ENCODE measurements at places on chromosomes 5 and 9.

DNA sequence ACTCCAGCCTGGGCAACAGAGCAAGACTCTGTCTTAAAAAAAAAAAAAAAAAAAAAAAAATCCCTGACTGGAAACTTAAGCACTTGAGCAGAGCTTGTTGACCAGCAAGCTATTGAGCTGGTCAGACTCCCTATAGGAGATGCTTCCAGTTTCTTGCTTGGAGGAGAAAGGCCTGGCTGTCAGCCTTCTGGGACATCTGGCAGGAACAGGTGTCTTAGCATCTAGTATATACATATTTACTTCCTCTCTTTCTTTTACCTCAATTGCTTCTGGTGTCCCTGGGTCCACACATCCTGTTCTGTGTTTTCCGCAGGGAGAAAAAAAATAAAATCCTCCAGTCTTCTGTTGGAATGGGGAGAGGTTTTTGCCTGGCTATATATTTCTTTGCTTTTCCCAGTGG lies 60.1 kb downstream of the PRKACG start:
- no peak for DNase-seq

DNA sequence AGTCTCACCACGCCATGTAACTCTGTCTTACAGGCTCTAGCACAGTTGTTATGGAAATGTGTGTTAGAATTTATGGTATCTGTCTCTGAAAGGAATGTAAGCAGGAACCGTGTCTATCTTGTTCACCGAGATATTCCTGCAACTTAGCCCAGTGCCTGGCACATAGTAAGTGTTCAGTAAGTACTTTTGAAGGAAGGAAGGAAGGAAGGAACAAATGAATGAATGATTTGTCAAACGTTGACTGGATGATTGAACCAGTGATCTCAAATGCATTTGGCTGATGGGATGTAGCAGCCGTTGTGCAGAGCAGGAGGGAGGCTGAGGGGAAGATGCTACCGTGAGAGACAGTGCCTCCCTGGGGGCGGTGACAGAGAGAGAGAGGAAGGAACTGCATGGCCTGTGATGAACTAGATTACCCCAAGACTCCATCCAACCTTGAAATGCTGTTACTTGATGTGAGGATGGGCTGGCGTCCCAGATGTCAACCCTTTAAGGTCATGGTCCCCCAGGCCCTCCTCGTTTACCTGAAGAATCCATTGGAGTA lies 47.5 kb upstream of the PPARGC1B start:
- DNase-seq = no peak

DNA sequence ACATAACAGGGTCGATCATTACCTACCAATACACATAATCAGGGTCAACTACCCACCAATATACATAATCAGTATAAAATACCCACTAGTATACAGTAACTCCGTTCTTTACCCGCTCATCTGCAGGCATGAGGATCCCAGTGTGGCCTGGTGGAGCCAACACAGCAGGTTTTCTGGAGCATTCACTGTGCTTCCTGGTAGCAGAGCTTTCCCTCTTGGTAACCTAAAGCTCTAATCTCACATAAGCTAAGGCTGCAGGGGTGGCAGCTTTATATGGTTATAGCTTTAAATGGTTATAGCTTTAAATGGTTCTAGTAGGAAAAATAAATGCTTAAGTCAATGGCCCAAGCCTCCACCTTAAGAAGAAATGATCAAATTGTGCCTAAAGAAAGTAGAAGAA lies 11.9 kb downstream of the LCN1 start:
- DNase-seq = no peak

- DNase-seq = peak; percentile 26
Measured at GRCh38 chr9:89781838-89782540, 177.2 kb downstream of the GADD45G start.

Data from GDM1 (cell line).